ENCODE measurements at places on chromosomes 5 and 9.

DNA sequence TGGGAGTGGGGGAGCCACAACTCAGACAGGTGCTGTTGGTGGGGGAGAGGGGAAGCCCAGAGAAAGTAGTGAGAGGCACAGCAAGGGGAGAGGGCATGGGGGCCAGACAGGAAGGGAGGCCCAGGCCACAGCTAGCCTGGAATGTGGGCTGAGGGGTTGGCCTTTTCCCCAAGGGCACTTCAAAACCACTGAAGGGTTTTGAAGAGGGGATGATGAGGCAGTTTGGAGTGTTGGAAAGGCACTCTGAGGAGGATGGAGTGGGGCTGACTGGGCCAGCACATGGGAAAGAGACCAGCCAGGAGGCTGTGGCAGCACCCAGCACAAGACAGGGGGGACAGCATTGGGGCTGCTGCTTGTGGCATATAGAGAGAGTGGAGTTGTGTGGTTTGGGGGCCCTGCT, 3.8 kb downstream of the PSD2 start:
- DNase-seq = no peak

DNA sequence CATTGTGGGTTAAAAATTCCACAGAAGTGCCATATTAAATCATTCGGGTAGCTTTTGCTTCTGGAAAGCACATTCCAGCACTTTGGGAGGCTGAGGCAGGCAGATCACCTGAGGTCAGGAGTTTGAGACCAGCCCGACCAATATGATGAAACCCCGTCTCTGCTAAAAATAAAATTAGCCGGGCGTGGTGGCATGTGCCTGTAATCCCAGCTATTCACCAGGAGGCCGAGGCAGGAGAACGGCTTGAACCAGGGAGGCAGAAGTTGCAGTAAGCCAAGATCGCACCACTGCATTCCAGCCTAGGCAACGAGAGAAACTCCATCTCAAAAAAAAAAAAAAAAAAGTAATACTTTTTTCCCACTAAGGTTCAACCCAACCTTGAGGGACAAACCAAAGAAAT, 189.8 kb downstream of the TSSK1B start:
- DNase-seq = no peak

GRCh38 chr9:89505048-89505447, 7.1 kb upstream of the SEMA4D start:
- no peak for DNase-seq

DNA sequence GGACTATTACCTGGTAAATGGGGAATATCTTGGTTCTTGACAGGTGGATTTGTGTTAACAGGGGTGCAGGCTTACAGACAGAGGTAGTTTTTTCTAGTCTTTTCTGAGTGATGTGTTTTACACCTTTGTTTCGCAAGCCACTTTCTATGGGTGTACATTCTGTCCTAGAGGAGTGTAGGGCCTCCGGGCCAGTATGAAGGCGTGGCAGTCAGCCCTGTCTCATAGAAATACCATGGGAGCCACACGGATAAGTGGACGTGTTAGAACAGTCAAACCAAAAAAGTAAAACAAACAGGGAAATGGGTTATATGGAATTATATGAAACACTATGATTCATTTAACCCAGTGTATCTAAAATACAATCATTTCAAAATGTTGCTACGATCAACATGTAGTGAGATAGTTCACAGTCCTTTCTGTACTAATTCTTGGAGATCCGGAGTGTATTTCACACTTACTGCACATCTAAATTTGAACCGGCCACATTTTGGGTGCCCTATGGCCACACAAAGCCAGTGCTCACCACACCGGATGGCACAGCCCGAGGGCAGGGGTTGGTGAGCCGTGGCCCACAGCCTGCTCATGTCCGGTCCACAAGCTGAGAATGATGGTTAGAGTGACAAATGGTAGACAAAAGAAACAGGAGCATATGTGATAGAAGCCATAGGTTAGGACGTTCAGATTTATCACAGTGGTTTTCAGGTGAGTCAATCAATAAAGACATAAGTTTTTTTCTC, 80.1 kb upstream of the IRX4 start:
- no peak for DNase-seq

GRCh38 chr9:89486681-89487080, 11.2 kb downstream of the SEMA4D start:
- no peak for DNase-seq

- DNase-seq = no peak
Observed at GRCh38 chr5:169808118-169808581, 171.1 kb downstream of the DOCK2 start.

DNA sequence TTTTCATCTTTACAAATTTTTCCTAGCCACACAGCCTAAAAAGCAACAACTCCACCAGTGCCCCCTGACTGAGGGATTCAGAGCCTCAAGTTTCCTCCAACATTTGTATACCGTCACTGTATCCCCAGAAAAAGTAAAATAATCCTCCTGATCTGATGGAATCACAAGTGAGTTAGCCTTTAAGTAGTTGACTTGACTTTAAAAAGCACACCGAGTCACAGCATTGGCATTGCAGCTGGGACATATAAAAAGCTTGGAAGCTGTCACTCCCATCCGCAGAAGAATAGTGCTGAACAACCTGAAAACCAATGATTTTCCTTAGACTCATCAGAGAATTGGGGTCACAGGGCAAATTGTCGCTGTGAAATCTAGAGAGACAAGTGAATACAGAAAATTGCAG, 41.6 kb upstream of the FBN2 start:
- no peak for DNase-seq

DNA sequence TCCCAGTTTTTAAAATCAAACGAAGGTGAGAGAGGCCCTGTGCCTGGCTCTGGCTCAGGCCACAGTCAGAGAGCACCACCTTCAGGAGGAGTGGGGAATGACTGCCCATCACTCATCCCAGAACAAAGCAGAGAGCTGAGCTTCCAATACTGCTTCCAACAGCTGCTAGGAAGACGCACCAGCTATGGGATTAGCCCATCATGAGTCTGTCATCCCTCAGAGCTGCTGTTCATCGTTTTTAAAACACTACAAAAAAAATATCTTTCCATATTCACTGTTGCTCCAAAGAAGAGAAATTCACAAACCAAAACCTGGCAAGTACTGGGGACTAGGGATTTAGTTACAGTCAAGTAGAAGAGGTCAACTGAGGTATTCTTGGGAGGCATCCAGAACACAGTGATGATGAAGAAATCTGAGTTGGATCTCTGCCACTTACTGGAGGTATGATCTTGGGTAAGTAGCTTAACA, 102.4 kb downstream of the CDK5RAP2 start:
- peak; percentile 6 for DNase-seq

All from right kidney (tissue), 9 donors.